ENCODE measurements at places on chromosomes 16 and 17.

- peak; percentile 52 for DNase-seq
Measured at GRCh38 chr16:71537643-71538042, 11.4 kb downstream of the CHST4 start.

DNA sequence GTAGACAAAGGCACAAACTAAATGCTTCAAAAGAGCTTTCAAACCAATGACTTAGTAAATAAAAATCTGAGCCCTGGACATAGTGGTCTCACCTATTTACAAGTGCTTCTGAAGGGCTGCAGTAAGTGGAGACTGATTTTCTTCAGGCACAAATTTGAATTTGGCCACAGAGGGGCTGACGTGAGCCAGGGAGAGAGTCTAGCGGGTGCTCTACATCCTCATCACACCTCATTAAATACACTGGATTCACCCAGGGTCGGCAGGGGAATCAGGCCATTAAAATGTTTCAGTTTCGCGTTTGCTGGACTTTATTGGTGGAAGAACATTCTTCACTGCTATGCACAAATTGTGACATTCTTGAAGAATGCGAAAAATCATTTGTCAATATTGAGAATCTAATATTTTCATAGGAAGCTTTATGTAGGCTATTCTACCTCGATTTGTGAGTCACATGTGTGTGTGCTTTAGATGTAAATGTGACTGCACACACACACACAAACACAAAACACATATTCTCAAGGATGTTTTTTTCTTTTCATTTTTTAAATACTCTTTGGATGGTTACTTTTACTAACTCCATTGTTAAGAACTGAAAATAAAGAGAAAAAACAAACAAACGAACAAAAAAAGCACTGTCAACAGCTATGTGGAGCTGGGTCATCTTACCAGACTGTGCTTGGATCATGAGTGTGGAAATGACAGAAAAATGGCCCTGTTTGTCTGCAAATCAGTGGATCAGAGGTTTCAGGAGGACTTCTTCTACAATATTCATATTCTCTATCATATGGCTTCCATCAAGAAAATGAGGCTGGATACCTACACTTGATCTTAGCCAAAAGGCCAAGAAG, 58.9 kb downstream of the CDH11 start:
- no peak for DNase-seq

GRCh38 chr17:48335858-48336500, 94.0 kb downstream of the SKAP1 start:
- DNase-seq = peak; percentile 79

DNA sequence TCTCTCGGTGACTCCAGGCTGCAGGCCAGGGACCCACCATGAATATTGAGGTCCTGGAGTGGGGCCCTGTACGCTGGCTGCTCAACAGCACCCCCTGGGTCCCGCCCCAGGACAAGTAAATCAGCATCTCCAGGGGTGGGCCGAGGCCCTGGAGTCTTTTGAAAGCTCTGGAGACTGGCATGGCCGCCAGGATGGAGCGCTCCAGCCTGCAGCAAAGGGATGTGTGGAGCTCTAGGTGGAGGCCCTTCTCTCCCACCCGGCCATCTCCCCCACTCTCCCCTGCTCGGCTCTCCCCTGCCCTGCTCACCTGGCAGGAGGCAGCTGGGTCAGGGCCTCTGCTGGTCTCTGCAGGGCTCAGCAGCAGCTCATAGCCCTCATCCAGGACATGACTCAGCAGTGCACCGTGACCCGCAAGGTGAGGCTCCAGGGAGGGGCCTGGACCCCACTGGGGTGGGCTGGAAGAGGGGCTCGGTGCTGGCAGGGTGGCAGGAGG, 16.6 kb downstream of the SGSH start:
- DNase-seq = no peak

DNA sequence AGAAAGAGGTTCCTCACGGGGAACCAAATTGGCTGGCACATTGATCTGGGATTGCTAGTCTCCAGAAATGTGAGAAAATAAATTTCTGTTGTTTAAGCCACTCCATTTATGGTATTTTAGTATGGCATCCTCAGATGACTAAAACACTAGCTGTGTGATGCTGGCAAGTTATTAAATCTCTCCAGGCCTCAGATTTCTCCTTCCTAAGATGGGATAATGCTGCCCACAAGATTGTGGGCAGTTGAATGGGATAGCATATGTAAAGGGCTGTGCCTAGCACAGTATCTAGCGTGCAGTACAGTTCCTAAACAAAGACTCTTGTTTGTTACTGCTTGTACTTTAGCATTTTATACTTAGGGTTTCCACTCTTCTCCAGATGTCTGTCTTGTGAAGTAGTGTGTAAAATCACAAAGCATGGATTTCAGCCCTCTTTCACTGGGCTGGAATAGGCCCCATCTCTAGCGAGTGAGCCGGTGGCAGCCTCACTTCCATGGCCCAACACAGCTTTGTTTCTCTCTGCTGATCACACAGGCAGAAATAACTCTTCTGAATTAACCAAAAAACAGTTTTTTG, 38.2 kb upstream of the PHAF1 start:
- no peak for DNase-seq
